ENCODE measurements at places on chromosomes 7 and 10. TPM values are rescaled to one million over a fixed set of nuclear protein-coding genes. Genes with fewer than 3 reads are reported as not detected.

KIAA1549 gene
- total RNA-seq, result 0.27 TPM

- no peak for DNase-seq
Measured at GRCh38 chr7:140489026-140489359, 9.7 kb upstream of the MKRN1 start.

FOXI2 gene
- total RNA-seq, result not detected

- DNase-seq, result no peak
Measured at GRCh38 chr7:115306586-115306985, 384.7 kb downstream of the MDFIC start.

GRCh38 chr10:14124941-14125340, 205.8 kb downstream of the FRMD4A start:
- DNase-seq, result no peak

BLNK gene
- total RNA-seq, result 0.95 TPM

GRCh38 chr7:151992375-151992774, 33.1 kb upstream of the GALNT11 start:
- DNase-seq, result peak; percentile 29

CHST15 gene
- total RNA-seq, result 0.29 TPM

- no peak for DNase-seq
Measured at GRCh38 chr10:69910561-69910960, 108.9 kb downstream of the COL13A1 start.

GRM8 gene
- total RNA-seq, result not detected

DNA sequence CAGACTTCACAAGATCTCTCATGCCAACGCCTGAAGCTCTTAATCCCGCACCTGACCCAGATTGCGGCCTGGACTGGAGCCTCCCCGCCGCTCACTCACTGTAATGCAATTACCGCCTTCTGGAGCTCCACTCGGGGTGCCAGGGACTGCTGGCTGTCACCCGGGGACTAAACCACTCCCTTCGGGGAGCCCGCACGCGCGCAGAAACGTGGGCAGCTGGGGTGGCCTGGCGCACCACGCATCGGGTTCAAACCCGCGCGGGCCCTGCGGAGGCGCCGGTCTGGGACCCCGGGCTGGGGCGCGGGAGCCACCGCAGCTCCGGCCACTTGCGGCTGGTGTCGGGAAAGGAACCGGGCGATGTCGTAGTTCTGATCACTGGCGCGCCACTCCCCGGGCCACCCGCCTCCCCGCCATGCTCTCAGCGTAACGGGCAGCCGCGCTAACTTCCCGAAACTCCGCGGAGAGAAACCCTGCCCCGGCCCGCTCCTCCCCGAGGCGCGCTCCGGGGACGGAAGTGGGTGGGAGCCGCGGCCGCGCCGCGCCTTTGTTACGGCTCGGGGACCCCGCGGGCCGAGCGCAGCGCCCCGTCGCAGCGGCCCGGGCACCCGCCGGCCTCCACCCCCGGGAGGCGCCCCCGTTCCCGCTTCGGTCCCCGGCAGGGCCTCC, 100.3 kb upstream of the SVIL start:
- DNase-seq, result peak; percentile 53

DNA sequence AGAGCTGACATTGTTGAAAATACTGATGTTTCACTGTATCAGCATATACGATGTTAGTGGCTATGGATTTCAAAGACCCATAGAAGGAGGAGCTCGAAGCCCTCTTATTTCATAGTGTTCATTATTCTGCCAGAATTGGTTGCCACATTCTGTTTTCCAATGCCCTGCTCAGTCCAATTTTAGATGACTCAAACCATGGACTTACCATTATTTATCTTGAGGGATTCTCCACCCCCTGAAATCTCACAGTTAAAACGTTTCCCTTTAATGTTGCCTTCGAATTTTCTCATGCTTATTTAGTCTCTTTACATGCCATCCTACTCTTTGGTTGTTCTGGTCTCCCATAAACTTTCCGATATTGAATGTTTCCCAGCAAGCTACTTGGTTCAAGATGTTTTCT, 264.5 kb downstream of the HDAC9 start:
- DNase-seq, result no peak

DNA sequence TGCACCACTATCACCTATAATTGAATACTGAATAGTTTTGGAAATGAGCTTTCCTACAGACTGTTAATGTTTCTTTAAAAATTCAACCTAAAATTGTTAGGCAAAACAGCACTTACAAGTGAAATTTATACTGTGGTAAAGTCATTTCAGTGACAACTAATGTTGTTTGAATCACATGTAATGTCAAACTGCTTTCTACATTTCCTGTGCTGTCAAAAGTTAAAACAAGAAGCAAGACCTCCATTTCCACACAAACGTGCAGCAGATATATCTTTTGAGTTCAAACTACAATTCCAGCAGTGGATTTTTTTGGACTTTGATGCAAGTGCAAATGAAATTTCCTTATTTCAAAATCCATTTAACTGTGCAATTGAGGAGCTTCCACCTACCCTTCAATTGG, 199.8 kb downstream of the RNLS start:
- DNase-seq, result no peak

GRCh38 chr7:43766564-43766963, 8.1 kb downstream of the BLVRA start:
- no peak for DNase-seq

DNA sequence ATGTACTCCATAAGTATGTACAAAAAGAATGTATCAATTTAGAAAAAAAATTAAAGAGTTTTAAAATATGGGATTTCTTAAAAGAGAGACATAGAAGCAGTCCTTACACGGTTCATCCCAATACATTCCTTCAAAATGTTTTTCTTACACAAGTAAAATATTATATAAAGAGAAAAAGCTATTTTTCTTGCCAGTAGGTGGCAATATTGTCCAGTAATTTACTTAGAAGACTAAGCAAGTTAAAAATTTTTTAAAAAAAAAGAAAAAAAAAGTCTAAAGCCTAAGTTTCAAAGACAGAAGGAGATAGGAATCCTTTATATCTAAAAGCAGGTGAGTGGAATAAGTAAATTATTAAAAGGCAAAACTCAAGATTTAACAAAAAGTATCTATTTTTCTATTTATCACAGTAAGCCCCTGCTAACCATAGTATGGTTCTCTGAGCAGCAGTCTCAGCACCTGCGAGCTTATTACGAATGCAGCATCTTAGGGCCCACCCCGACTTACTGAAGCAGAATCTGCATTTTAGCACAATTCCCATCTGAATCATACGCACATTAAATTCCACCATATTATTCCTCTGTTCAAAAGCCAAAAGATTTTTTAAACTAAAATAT, 240.6 kb downstream of the DGKI start:
- no peak for DNase-seq

DNA sequence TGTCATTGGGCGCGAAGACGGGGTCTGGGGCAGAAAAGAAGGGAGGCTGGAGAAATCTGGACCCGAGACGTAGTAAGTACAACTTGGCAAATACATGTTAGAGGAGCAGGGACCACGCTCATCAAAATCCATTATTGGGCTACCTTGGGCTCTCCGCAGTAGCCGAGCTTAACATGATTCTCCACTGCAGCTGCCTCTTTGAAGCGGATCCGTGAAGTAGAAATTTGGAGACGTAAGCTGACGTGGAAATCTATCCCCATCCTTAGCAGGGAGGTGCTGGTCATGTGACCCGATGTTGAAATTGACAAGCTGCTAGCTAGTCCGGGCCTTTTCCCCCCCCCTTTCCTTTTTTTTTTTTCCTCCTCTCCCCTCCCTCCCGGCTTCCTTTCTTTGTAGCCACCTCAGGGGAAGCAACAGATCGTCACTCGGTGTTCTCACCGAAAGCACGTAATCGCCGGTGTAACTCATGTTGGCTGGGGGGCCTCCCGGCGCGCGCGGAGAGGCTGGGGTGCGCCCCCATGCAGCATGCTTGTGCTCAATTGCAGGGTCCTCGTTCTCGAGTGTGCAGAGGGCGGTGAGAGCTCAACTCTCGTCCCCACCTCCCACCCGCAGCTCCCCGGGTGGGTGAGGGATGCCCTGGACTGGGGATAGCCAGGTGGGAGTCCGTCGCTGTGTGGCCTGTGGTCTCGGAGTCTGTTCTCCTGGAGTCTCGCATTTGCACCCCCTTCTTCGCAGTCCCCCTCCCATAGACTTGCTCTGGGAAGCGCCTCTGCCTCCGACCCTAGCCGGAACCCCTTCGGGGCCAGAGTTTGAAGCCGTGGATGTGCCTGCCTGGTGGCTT, at the start of gene HOXA11:
Gene HOXA11, minus strand, starts transcription at position 220 of the 841 bp plus-strand sequence. Its CDS starts 88 bp downstream, at position 132.
- no peak for DNase-seq

DNA sequence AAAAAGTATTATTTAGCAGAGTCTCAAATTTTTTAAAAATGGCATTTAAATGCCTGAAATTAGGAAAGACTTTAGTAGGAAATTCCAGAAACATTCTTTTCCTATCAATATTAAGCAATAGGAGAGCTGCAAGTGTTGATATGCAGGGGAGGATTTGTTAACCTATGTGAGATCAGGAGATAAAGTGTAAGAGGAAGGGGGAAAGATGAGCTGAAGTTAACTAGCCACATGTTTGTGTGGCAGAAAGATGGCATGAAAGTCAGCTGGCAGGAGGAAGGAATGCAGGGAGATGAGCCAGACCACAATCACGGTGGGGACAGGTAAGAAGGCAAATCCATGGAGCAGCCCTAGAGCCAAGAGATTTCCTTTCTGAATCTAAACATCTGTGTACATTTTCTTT, 303.6 kb downstream of the MAGI2 start:
- DNase-seq, result no peak

DNA sequence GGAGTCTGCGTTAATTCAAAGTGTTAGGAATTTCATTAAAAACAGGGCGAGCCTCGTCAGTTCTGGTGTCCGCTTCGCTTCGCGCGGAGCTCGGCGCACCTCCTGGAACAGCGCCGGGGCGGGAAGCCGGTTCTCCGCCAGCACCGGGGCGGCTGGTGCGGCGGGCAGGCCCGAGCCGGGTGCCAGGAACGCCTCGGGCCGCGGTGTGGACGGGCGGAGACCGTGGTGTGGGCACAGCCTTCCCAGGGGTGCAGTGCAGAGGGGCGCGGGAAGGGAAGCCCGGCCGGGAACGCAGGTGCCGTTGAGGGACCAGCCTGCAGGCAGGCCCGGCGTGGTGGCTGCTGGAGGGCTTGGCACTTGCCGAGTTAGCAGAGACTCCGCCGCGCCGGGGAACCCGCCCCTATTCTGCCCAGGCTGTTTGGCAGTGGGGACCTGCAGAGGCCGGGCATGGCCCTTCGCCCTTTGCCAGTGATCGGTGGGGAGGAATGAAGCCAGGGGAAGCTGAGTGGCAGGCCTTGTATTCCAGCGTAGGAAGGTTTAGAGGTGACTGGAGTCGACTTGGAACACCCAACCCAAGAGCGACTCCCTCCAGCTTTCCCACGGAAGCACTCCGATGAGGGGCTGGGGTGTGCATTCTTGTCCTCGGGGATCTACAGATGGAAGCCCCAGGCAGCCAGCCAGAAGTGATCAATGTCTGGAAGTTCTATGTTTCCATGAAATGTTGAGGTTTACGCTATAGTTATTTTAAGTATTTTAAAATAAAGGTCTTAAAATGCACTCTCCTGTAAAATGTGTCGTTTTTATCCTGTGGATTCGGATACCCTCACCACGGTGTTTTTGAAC, 945 bp upstream of the RHEB start:
- peak; percentile 28 for DNase-seq

GRCh38 chr10:131126321-131127137, 185.0 kb downstream of the TCERG1L start:
- no peak for DNase-seq

DNA sequence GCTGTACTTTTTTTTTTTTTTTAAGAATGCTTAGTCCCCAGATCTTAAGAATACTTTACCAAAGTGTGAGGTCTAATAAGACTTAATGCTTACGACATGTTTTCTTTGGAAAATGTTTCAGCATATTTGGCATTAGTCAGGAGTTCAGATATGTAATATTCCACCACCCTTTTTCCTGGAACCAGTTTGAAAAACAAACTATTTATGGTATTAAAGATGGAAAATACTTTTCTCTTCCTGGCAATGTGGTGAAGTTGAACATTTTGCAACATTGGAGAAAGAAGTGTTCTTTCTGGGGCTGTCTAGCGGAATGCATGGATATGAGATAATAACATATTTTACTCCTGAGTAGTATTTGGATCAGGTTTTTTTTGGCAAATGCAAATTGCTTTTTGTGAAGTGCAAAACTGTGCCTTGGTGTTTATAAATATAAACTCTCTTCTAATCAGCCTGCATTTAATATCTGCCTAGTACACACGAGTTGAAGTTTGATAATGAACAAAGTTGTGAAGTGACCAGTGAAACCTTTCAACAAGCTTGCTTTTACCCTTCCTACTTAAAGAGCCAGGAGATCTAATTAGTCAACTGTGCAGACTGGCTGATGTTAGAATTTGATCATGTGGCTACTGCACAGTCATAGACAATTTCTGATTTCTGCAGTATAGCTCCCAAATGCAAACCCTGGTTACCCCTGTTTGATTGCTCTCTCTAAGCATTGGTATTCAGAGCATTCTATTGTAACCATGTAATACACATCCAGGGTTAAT, 20.9 kb downstream of the MAP3K8 start:
- no peak for DNase-seq

DNA sequence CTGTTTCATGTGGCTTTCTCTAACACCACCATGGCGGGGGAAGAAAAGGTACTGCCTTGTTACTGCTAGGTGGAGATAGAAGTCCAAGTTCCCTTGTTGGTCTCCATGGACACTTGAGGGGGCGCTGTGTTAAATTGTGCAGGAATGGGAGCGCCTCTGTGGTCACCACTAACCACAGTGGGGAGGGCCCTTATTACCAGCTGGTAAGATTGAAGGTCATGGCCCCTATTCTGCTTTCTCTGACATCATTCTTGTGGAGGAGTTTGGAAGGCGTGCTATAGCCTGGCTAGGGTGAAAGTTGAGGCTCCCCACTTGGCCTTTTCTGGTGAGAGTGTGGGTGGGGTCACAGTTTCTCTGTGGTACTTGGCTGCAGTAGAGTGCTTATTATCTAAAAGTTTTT, 14.9 kb upstream of the MXI1 start:
- DNase-seq, result no peak

AP1S1 gene
- total RNA-seq, result 28.3 TPM

ADCY1 gene
- 0.05 TPM for total RNA-seq

SAP25 gene
- 8.1 TPM for total RNA-seq

- DNase-seq, result no peak
Measured at GRCh38 chr7:52670608-52671225, 364.7 kb upstream of the POM121L12 start.

INMT gene
- total RNA-seq, result 0.14 TPM

GRCh38 chr7:100874300-100874576, 665 bp upstream of the SRRT start:
- no peak for DNase-seq

- DNase-seq, result no peak
Measured at GRCh38 chr7:117892821-117893220, 19.6 kb upstream of the CTTNBP2 start.

DNA sequence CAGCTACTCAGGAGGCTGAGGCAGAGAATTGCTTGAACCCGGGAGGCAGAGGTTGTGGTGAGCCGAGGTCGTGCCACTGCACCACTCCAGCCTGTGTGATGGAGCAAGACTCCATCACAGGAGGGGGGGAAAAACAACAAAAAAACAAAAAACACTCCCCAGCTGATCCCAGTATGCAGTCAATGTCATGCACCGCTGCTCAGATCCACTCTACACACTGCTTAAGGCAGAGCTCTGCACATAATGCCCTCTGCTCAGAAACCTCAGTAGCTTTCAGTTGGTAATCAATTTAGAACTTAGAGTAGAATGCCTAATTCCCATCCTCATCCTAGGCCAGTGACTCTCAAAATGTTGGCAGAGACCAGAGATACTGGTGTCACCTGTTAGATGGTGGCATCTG, 43.9 kb downstream of the PDSS1 start:
- DNase-seq, result no peak

- DNase-seq, result no peak
Measured at GRCh38 chr10:126519992-126520391, 131.7 kb upstream of the ADAM12 start.
